CD14-positive monocyte (primary cell): ENCODE measurements at places on chromosomes 3 and 15. TPM values are rescaled to one million over a fixed set of nuclear protein-coding genes. Genes with fewer than 3 reads are reported as not detected.

The ATP2B2 gene
- polyA plus RNA-seq, result not detected

DNA sequence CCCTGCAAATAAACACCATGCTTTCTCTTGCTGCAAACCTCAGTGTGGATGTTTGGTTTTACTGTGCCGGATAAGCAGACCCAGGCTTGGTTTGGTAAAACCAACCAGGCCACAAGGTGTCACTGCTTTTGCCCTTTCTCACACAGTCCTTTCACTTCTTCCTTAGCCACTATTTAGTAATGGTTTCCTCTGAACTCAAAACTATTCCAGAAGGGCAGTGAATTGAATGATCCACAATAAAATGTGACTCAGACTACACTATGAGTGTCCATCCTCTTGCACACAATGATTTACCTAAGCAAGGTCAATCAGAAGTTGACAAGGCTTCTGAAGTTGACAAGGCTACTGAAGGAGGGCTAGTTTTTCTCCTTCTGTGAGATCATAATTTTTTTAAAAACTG lies 552.4 kb upstream of the CCDC54 start:
- DNase-seq, result no peak

- no peak for DNase-seq
Observed at GRCh38 chr3:68985146-68985790, 28.2 kb downstream of the EOGT start.

- DNase-seq, result no peak
Observed at GRCh38 chr3:160346511-160346910, 52.5 kb downstream of the IFT80 start.

The RAB6B gene
- 0.46 TPM for polyA plus RNA-seq

GRCh38 chr15:55789066-55789660 lies 46.2 kb upstream of the PRTG start:
- no peak for DNase-seq

DNA sequence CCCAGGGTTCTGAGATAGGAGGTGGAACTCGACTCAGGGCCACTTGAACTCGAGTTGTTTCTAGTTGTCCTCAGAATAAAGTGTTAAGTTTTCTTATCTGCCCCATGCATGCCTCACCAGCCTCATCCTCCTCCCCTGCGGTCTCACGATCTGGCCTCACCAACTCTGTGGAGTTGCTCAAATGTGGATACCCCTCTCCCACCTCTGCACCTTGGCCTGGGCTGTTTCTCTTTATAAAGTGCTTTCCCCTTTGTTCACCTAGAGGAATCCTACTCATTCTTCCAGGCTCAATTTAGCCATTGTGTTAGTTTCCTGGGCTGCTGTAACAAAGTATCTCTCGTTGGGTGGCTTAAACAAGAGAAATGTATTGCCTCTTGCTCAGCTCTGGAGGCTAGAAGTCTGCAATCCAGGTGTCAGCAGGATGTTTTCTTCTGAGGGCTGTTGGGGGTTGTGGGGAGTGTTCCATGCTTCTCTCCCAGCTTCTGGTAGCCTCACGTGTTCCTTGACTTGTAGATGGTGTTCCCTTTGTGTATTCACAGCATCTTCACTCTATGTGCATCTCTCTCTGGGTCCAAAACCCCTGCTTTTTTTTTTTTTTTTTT lies 100.7 kb downstream of the MEX3B start:
- no peak for DNase-seq
